ENCODE measurements at places on chromosomes 3 and 15.

DNA sequence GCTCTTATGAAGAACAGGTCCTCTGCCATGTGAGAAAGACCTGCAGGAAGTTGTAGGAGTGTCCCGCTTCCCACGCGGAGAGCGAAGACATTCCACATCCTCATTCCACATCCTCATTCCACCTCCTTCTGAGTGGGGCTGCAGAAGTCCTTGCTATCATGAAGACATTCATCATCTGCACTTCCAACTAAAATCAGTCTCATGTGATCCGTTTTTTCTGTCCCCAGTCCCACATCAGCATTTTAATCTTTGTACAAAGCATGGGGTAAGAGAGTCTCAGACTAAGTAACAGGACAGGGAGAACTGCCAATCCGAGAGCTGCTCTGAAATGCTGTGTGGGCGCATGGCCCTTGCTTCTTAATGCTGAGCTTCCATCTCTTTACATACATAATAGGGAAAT is 227.2 kb downstream of the RSRC1 start:
- no peak for DNase-seq

GRCh38 chr15:32803631-32804030 is 85.8 kb downstream of the GREM1 start:
- no peak for DNase-seq

DNA sequence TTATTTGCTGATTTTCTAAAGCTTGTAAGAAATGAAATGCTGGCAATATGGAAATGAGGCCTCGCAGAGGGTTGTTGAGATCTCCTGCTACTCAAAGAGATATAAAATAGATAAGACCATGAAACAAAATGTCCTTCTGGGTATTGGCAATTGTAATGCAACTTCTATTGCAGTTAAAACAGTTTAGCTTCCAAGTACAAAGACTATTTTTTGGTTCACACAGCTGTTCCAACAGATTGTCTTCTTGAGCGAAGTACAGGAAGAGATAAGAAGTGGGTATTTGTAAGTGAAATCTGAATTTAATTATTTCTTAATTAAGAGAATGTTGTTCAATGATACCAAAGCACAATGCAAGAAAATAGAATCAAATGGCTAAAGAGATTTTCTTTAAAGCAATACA is 801.5 kb upstream of the GBE1 start:
- no peak for DNase-seq

DNA sequence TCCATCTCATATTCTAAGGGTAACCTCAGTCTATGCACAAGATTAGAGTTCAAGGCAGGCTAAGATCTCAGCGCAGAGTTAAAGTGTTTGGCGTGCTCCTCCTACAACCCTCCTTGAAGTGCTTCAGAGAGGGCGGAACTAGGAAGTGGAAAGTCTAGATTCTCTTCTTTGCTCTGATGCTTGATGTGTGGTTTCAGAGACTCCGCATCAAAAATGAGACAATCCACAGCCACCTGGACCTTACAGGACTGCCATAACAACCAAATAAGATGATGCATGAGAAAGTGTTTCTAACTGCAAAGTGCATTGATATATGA is 161.3 kb upstream of the ATP11B start:
- DNase-seq, result no peak

- no peak for DNase-seq
Observed at GRCh38 chr3:39191773-39192172, 622 bp downstream of the XIRP1 start.

DNA sequence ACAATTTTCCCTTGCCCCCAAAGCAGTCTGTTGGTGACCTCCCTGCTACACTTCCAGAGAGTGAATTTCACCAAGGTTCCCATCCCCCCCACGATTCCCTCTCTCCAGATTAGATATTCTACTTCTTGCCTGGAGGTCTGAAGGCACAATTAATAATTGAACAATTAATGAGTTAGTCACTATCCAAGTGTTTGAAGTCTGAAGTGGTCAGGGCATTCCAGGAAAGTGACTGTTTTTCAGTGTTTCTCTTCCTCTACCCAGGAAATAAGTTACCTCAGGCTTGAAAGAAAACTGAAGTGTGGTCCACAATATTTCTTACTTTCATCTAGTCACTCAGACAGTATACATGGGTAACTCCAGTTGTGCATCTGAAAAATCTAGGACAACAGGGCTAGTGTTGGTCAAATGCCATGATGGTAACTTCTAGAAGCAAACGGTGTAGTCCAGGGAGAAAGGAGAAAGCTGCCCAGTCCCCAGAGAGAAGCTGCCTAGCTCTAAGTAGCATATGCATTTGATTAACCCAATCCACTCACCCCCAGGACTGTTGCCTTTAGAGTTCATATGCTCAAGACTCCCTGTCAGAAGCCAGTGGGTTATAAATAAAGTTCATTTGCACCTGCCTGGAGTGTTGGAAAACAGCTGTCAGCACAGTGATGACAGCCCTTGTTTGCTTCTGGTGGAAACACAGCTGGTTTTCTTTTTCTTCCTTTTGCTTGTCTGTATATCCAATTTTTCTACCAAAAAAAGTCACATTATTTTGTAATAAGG is 2.3 kb upstream of the TM4SF4 start:
- DNase-seq, result peak; percentile 28

DNA sequence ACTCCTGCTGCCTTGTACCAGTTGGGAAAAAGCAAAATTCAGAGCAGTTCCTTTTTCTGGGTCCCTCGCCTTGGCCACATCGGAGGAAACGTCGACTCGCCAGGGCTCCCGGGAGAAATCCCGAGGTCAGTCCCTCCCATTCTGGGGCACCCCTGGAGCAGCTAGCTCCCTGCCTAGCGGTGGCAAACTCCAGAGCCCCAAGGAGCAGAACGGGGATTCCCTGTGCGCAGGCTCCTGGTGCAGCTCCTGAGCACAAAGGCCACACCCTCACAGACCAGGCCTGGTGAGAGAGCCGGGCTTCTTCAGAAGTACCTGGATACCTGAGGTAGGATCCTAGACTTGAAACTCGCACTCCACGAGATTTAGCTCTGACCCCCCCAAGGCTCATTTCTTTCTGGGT is 2.6 kb downstream of the LRRC3B start:
- DNase-seq, result no peak

DNA sequence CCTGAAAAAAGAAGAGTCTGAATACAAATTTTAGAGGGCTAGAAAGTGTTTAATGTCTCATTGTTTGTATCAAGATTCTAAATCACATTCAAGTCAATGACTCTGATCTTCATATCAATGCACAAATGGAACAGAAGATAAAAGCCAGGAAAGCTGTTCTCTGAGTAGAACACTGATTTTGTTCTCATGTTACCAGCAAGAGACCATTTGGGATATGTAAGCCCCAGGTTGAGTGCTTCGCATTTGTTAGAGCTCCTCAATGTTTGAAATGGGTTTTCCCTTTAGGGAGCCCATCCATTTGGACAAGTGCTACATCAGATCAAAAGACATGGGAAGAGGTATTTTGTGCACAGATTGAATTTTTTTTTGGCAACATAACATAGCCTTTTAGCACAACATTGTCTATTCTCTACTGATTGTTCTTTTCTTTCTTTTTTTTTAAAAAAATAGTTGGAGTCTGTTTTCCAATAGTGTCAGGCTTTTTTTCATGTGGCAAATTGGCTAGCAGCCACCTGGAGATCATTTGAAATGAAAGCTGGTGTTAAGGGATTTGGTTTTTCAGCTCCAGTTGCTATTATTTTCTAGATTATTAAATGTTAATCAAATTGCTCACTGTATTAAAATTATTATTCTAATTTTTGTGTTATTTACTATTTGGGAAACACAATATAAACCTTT is 74.5 kb upstream of the ZPLD1 start:
- DNase-seq, result peak; percentile 7

- DNase-seq, result no peak
Observed at GRCh38 chr3:14770591-14770990, 48.2 kb upstream of the FGD5 start.

DNA sequence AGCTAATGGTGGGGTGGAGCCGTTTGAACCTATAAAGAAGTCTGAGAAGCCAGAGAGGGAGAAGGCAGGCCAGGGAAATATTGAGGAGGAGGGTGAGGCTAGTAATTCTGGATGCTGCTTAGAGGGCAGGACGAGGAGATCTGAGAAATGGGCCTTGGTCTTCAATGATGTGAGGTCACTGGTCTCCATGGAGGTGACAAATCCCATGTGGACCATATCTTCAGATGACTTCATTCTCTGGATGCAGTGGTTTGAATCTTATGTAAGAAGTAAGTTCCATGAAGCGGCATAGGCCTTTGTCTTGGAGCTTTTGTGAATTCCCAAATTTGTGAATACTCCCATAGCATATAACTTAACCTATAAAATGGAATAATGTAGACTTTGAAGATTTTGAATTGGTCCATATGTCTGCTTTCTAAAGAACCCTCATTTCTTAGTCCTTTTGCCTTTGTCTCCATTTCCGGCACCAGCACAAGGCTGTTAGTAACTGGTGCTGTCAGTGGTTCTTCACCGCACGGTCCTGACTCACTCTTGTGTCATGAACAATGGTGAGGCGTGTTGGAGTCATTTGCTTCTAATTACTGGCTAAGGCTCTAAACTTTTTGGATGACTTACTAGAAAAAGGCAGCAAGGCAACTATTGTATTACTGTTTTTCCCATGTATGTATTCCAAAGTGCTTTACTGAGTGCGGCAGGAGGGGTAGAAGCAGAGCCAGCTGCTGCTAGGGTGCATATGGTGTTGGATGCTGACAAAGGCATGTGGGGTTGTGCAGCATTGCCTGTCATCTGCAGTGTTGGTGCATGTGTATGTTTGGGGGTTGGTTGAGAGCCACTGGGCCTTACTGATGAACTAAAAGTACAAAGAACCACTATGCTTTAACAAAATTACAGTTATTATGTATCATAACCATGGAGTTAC is 279.3 kb upstream of the C2CD4B start:
- no peak for DNase-seq

- DNase-seq, result no peak
Observed at GRCh38 chr3:142275856-142276255, 50.5 kb upstream of the GK5 start.

DNA sequence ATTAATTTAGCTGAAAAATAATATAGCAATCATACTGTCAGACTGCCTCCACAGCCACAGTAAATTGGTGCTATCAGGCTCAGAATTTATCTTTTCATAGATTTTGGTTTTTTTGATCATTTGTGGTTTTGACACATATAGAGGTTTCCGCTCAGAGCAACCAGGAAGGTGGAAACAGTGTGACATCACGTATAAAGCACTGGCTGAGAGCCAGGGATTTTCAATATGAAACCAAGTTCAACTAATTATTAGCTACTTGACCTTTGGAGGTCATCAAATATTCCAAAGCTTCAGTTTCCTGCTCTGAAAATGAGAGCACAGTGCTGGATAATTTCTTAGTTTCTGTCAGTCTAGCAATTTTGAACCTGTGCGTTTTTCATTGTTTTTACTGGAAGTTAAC is 433.8 kb upstream of the SUCLG2 start:
- DNase-seq, result no peak

GRCh38 chr3:182036382-182036781 is 324.7 kb downstream of the SOX2 start:
- no peak for DNase-seq

DNA sequence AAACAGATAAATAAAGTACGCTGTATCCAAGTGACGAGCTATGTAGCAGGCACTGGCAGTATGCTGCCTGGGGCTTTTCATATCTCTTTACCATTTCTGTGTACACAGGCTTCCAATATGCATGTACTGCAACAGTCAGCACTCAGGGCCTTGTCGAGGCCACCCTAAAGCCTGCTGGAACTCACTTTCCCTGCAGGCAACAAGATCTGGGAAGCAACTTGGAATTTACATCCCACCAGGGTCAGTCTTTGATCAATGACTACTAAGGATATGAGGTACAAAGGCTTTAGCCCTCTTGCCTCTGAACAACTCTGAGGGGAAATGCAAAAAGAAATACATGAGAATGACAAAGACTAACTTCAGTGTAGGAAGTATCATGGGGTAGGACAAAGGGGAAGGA is 101.8 kb upstream of the ARL6 start:
- DNase-seq, result no peak

- DNase-seq, result no peak
Observed at GRCh38 chr3:43163895-43164493, 58.1 kb upstream of the POMGNT2 start.

DNA sequence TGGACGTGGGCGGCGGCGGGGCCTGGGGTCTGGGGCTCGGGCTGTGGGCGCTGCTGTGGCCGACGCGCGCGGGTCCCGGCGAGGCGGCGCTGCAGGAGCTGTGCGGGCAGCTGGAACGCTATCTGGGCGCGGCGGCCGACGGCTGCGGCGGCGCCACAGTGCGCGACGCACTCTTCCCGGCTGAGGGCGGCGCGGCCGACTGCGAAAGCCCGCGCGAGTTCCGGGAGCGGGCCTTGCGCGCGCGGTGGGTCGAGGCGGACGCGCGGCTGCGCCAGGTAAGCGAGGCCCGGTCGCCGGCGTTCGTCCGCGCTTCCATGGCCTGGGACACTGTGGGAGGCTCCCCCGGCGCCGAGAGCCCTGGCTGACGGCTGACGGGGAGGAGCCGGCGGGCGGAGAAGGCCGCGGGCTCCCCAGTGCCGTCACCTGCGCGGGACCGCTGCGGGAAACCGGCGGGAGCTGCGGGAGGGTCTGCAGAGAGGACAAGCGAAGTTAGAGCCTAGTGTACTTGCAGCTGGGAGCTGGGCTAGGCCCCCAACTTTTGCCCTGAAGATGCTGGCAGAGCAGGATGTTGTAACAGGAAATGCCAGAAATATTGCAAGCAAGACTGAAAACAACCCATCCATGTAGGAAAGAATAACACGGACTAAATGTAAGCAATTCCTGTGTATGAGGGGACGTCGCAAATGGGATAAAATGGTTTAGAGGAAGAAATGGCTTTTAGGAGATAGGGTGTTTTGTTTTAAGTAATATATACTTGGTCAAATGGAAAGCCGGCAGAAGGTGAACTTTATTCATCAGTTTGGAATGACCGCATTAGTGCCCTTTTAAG is 847 bp downstream of the WHAMM start:
- DNase-seq, result peak; percentile 60

DNA sequence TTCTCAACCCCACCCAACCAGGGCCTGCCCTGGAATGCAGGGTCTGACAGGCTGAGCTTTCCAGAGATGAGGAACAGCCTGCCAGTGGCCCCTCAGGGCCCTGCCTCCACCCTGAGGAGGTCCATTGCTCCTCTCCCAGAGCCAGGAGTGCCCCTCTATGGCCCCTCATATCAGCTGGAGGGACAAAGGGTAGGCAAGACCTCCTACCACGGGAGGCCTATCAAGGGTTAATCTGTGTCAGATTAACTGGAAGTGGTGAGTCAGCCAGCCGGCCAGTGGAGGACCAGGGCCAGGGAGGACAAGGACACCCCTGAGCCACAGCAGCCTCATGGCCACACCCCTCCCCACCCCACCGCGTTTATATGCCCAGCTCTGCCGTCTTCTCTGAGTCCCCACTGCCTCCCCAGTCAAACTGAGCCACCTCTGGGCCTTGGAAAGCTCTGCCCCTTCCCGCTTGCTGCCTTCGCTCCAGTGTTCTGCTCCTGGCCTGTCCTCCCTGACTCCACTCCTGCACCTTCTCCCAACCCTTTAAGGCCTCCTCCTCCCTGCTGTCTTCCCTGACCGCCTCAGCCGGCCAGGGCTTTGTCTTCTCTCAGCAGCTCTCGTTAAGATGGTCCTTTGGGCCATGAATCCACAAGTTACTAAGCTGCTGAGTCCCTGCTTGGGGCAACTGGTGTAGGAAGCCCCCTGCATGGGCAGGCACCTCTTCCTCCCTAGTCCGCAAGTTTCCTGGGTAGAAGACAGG is 6.5 kb downstream of the CCDC33 start:
- no peak for DNase-seq

GRCh38 chr3:153043729-153044328 is 118.2 kb upstream of the RAP2B start:
- DNase-seq, result peak; percentile 3
